GM12878 (cell line): ENCODE measurements at places on chromosomes 4 and X. TPM values are rescaled to one million over a fixed set of nuclear protein-coding genes. Genes with fewer than 3 reads are reported as not detected.

GRCh38 chrX:16774746-16775145 lies 11.5 kb upstream of the TXLNG start:
- no peak overlapping the region for H3K27ac ChIP-seq
- no peak for DNase-seq
- H3K4me3 ChIP-seq: no peak overlapping the region
- no peaks in the 10 kb centered on the region for H3K36me3 ChIP-seq
- no peaks in the 10 kb centered on the region for H3K27me3 ChIP-seq
- no peaks in the 10 kb centered on the region for H3K4me1 ChIP-seq

- H3K27me3 ChIP-seq: peaks cover 2% of the 10 kb centered on the region
- H3K36me3 ChIP-seq: no peaks in the 10 kb centered on the region
- no peak for DNase-seq
- H3K27ac ChIP-seq: no peak overlapping the region
- H3K4me1 ChIP-seq: no peaks in the 10 kb centered on the region
- H3K4me3 ChIP-seq: no peak overlapping the region
Observed at GRCh38 chr4:109977854-109978501, 65.3 kb downstream of the EGF start.

GRCh38 chrX:153527208-153527607 lies 9.8 kb downstream of the ATP2B3 start:
- H3K27me3 ChIP-seq: no peaks in the 10 kb centered on the region
- H3K4me1 ChIP-seq: no peaks in the 10 kb centered on the region
- H3K36me3 ChIP-seq: no peaks in the 10 kb centered on the region
- no peak overlapping the region for H3K4me3 ChIP-seq
- no peak for DNase-seq

GRCh38 chr4:38639242-38639641 lies 24.8 kb upstream of the KLF3 start:
- no peaks in the 10 kb centered on the region for H3K36me3 ChIP-seq
- no peak overlapping the region for H3K27ac ChIP-seq
- no peak for DNase-seq
- H3K4me3 ChIP-seq: no peak overlapping the region
- no peaks in the 10 kb centered on the region for H3K4me1 ChIP-seq

- H3K4me3 ChIP-seq: no peak overlapping the region
- H3K27me3 ChIP-seq: no peaks in the 10 kb centered on the region
- no peaks in the 10 kb centered on the region for H3K36me3 ChIP-seq
- no peak for DNase-seq
Observed at GRCh38 chr4:138910914-138911336, 104.7 kb upstream of the NOCT start.

DNA sequence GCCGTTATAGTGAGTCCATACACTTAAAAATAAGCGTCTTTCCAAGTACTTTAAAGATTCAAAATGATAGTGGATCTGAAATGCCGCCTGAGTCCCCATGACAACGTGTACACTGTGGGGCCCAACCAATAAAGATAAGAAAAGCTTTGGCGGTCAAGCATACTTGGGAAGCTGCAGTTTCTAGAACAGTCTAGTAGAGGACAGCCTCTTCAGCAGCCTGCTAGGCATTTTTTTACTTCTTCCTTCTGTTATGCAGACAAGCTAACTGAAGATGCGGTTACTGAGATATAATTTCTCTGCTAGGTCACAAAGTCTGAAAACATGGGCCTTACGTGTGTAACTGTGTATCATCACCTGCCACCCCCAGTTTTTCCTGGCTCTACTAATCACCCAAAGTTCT lies 402 bp upstream of the UPRT start:
- H3K27ac ChIP-seq: peak overlapping the region; percentile 81
- no peaks in the 10 kb centered on the region for H3K4me1 ChIP-seq
- H3K27me3 ChIP-seq: no peaks in the 10 kb centered on the region
- H3K4me3 ChIP-seq: peak overlapping the region; percentile 70

DNA sequence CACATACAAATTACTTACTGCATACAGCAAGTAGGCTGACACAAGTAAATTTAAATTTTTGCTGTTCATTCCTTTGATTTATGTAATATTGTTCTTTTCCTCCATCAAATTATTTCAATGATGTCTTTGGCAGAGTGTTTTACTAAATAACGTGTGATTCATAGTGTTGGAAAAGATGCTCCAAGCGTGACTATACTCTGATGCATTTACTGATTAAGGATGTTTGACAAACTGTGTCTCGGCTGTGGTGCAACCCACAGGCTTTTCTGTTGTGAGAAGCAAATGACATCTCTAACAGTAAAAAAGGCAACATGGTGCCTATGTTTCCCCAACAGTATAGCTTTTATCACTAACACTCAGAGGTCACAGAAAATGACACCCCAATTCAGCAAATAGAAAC lies 540.9 kb downstream of the PPP4R3C start:
- H3K27ac ChIP-seq: no peak overlapping the region
- no peak overlapping the region for H3K4me3 ChIP-seq
- H3K36me3 ChIP-seq: no peaks in the 10 kb centered on the region
- no peak for DNase-seq

Gene NAA11
- not detected in 2 replicates for total RNA-seq

Gene LRAT
- not detected in 2 replicates for total RNA-seq

GRCh38 chr4:123471655-123472369 lies 75.2 kb downstream of the SPRY1 start:
- no peaks in the 10 kb centered on the region for H3K4me1 ChIP-seq
- H3K4me3 ChIP-seq: no peak overlapping the region
- H3K36me3 ChIP-seq: no peaks in the 10 kb centered on the region
- DNase-seq: no peak

Gene CABS1
- total RNA-seq: not detected in 2 replicates

DNA sequence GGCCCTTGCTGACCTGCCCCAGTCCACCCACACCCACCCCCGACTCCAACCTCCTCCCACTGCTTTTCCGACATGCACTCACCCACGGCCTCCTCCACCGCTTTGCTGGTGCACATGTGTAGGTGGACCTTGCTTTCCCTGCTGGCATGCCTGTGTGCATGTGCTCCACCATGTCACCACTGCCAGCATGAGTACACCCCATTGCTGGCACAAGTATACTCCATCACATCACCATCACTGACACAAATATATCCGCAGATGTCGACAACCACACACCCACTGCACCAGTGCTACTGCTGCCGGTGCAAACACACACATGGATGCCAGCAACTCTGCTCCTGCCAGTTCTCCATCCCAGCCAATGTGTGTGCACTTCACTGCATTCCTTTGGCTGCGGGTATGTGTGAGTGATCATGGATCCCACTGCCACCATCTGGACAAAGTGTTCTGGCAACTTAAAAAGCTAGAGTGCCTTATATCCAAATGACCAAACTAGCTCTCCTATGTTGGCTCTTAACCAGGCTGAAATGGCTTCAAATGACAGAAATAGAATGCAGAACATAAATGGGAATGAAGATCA lies 1072.3 kb downstream of the RAPGEF2 start:
- no peaks in the 10 kb centered on the region for H3K27me3 ChIP-seq
- H3K36me3 ChIP-seq: no peaks in the 10 kb centered on the region
- H3K4me1 ChIP-seq: no peaks in the 10 kb centered on the region
